ENCODE measurements at places on chromosomes 2 and 18.

DNA sequence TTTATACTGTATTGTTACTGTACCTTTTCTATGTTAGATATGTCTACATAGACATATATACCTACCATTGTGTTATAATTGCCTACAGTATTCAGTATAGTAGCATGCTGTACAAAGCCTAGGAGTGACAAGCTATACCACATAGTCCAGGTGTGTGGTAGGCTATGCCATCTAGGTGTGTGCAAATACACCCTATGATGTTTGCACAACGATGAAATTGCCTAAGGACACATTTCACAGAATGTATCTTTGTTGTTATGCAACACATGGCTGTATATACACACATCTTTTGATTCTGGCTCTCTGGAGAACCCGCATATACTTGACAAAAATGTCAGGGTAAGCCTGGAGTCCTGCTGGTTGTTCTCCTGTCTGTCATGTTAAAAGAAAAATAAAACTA lies 85.1 kb downstream of the BCL2L11 start:
- DNase-seq: no peak

GRCh38 chr2:35099342-35099741 lies 1256.2 kb upstream of the CRIM1 start:
- no peak for DNase-seq

- DNase-seq: no peak
These were observed 32.3 kb upstream of the ZBTB7C start for GRCh38 chr18:48441405-48441881.

GRCh38 chr18:10490401-10491165 lies 35.2 kb upstream of the NAPG start:
- peak; percentile 52 for DNase-seq

- DNase-seq: no peak
These were observed 143.4 kb downstream of the TRIM43 start for GRCh38 chr2:95734976-95735890.

DNA sequence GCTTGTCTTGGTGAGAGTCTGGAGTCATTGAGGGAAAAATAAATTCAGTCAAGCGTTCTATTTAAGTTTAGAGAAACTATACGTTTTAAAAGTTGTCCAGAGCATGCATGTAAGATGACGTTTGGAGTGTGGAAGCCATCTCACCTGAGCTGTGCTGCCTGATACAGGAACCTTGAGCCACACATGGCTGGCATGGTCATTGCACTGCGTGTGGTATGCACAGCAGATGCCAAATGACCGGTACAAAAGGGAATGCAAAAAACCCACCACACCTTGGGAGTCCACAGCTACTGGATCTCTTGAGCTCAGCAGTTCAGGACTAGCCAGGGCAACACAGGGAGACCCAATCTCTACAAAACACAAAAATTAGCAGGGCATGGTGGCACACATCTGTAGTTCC lies 4.3 kb downstream of the MZT2B start:
- DNase-seq: no peak

DNA sequence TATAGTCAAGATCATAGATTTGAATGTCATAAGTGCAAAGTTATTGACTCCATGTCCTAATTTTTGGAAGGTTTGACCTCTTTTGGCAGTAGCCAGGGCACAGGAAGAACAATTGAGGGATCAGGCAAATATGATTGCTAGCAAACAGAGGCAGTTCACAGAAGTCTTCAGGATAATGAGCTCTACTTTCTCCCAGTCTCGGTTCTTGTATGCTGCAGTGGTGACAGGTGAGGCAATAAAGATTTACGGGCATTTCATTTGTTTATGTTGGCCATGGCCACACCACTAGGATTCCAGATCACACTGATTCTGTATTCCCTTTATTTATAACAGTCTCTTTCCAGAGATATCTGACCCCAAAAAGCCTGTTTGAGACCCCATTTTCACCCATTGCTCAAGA lies 137.5 kb downstream of the UBR3 start:
- DNase-seq: no peak

DNA sequence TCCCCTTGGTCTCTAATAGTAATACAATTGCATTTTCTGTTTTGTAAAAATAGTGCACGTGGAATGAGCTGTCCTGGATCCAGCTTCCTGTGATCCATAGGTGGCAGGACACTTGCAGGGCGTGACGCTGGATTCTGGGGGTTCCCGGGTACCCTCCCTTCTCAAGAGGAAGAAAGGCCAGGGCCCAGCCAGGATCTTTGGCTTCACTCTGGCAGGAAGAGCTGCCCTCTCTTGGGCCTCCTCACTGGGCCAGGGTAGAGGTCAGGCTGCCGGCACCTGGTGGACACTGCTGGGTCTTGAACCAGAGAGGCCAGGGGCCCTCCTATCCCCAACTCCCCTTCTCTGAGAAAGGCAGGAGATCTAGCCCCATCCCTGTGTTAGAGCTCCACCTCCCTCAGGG lies 37.8 kb upstream of the OTOF start:
- no peak for DNase-seq

DNA sequence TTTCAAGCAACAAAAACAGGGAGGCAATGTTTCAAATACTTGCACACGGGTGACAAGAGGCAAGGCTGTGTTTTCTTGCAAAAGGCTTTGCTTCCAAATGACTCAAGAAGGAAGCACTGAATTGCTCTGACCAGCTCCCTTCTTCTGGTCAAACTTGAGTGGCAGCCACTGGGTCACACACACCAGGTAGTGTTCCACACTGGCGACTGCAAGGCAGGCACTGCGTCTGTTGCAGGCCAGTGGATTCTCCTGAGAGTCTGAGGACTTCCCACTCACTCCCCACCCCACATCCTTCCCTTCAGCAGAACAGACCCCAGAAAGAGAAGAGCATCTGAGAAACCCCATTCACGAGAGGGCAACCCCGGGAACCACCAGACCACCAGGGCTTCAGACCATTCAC lies 19.8 kb downstream of the PARD6G start:
- no peak for DNase-seq

DNA sequence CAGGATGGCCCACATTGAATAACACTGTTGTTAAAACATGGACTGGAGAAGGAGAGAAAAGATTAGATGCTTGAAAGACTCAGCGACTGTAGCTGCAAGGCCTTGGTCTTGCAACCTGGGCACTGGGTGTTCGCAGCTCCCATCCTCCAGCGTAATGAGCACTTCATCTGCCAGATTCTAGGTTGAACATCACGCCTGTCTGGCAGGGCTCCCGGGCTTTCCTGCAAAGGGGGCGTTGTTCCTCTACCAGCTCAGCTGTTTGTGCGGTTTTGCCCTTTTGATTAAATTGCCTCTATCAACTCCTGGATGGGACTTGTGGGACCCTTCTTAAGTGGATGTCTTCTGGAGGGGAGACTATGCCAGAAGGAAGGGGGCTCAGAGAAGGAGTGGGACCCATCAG lies 215.4 kb downstream of the KLHL29 start:
- no peak for DNase-seq

GRCh38 chr2:170434900-170435621 lies 257.1 kb downstream of the MYO3B start:
- DNase-seq: peak; percentile 8

DNA sequence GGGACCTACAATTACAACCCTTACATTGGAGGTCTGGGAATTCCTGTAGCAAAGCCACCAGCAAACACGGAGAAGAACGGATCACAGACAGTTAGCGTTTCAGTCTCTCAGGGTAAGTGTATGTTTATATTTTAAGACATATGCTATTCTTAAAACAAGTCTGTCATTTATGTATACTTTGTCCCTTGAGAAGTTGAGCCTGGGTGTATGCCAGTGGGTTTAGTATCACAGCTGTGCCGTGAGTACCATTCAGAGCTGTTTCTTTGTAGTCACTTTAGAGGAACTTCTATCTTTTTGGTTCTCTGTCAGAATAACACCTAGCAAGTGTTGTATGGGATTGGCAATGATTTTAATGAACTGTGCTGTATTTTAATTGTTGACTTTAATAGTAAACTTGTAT lies 125.6 kb downstream of the BIRC6 start:
- no peak for DNase-seq

DNA sequence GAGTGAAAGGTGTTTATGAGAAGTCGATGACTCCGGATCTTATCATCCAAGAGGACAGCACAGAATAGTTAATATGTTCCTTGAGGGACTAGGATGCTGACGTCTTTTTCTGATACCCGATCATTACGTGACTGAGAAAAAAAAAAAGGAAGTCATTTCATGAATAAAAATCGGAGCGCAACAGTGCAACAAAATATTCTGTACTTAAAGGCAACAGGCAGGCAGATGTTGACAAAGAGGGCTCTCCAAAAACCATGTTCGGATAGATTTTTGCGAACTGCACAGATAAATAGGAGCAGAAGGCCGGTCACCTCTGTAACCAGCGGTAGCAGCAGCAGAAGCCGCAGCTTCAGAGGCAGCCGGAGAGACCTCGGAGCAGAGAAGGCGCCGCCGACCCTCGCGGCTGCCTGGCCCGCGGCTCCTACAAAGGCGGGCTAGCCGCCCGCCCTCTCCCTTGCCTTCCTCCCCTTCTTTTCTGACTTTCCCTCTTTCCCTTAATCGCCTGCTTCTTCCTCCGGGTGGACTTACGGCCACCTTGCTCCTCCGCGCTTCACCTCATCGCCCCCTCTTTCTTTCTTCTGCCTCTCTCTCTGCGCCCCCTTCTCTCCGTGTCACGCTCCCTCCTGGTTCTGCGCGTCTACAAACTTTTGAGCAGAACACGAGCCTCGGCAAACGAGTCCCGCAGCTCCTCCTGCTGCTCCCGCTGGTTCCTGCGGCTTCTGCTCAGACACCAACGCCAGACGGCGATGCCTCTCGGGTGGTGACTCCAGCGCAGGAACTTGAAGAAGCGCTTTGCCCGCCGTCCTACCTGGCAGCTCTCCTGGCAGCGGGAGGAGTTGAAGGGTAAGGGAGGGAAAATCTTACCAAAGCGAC lies at the start of gene ADCYAP1:
Gene ADCYAP1, plus strand, starts transcription at position 654 of the 873 bp plus-strand sequence. CDS start 516 bp downstream, outside the sequence.
- no peak for DNase-seq

- no peak for DNase-seq
These were observed 110.4 kb downstream of the ALK start for GRCh38 chr2:29810956-29811355.

DNA sequence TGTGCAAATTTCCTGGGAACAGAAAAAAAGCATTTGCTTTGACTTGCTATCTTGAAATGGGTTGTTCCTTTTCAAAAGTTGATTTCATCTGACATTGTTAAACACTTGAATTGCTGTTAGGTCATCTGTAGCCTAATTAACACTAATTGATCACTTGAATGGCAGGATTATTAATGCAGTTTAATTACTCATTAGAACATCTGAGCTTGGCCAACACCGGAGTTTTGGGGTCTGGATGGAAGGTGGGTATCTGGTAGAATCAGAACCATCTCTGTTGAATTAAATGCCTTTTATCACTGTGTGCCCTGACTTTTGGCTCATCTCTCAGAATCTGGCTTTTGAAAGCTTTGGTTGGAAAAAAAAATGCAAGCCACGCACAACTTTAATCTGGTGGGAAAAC lies 8.4 kb downstream of the DAPL1 start:
- DNase-seq: no peak

DNA sequence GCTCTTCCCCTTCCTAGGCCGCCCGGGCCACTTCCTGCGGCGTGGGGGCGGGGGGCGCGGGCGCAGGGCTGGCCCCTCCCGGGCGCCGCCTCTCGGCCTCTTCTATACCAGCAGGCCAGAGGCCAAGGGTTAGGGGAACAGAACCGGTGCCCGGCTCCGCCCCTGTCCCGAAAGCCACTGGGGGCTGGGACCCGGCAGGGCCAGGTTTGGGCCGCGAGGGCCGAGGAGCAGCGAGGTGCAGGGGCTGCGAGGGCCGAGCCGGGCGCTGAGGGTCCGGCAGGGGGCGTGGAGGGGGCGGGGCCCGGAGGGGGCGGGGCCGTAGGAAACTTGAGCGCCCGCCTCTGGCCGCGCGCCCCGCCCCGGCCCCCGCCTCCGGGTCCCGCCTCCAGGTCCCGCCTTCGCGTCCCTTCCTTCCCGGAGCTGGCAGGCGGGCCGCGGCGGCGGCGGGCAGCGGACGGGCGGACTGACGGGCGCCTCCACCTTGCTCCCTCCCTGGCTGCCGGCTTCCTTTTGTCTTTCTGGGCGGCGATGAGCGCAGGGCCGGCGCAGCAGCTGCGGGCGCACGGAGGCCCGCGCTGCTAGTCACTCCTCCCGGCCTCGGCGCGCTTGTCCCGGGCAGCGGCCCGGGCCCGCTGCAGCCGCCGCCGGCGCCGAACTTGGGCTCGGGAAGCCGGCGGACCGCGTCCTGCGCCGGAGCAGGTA lies at the start of gene HPCAL1:
Gene HPCAL1, plus strand, starts transcription at position 426 of the 702 bp plus-strand sequence. CDS start 116,854 bp downstream, outside the sequence.
- peak; percentile 55 for DNase-seq

GRCh38 chr2:95166065-95166763 lies 605 bp downstream of the ZNF2 start:
- no peak for DNase-seq

- DNase-seq: no peak
These were observed 67.2 kb upstream of the NABP1 start for GRCh38 chr2:191610756-191611155.

- DNase-seq: no peak
These were observed 21.9 kb downstream of the TMEM237 start for GRCh38 chr2:201621293-201621999.

Measured in GM12864 (cell line).